ENCODE measurements at places on chromosomes 2 and 18.

DNA sequence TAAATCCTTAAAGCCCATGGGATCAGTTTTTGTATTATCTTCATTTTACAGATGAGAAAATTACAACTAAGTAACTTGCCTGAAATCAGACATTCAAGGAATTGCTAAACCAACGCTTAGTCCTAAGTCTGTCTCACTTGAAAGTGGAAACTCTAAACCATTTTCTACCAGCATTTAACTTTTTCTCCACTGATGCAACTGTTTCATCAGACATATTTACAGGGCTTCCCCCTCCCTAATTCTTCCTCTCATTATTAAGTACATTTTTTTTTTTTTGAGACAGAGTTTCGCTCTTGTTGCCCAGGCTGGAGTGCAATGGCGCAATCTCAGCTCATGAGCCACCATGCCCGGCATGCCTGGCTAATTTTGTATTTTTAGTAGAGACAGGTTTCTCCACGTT lies 88.6 kb downstream of the ACVR1C start:
- DNase-seq: no peak

DNA sequence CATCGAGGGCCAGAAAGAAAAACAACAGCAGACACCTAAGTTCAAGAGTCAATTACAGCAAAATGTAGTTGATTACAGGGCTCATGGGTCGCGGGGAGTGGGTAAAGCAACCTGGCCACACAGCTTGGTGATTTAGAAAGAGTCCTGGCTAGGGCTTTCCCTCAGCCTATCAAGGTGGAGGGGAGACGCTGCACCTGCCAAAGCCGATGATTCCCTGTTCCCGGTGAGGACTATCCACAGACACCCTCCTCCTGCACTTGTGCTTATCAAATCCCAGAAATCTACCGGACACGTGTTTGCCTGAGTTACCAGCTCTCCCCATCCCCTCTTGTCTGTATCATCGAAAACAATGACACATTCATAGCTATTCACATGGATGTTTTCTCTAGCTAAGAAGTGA lies 7.0 kb upstream of the SOX11 start:
- no peak for DNase-seq

DNA sequence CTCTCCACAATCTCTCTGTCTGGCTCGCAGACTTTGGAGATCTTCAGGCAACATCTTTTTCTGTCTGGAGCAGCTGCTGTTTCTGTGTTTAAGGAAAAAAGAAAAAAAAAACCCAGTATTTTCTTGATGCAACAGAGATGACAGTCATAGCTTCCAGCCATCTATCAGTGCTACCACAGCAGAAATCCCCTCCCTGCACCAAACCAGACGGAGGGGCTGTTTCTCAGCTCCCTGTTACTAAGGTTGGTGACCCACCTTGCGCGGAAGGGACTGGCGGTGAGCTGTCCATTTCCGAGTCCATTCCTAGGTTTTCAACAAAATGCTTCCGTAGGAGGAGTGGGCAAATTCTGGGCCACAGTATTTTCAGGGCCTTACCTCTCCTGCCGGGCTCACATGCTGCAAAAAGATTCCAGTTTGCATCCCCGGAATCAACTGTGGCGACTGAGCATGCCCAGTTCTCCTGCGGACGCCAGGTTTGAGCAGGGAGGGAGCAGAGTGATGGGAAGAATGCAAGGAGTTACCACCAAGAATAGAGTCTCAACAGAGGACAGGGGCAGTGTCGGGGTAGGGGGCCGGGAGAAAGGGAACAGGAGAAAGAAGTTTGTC lies 1.2 kb downstream of the SLC4A10 start:
- no peak for DNase-seq

GRCh38 chr2:150700666-150701580 lies 213.5 kb upstream of the RND3 start:
- no peak for DNase-seq

DNA sequence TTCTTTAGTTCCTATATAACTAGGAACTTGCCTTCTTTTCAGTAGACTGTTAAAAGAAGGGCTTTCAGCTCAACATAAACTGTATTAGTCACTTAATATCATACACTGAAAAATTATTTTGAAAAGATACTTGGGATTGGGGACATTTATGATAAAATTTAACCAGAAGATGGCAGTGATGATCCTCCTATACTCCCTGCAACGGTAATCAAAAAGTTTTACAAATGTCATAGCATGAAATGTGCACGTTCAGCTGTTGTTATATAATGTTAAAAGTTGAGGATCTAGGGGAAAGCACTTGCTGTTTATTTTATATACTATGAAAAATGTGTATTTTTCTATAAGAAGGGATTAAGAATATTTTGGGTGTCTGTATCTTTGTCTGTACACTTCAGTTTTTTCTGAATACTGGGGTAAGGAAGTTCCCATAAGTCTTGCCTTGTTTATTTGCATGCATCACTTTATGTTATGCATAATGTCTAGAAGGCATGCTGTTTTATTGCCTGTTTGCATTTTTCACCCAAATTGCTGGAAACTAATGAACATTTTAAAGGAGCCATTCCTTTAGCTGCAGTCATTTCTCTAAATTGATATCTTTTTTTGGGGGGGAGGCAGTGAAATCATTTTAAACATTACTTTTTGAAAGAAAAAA lies 19.0 kb downstream of the DYNC1I2 start:
- DNase-seq: no peak

DNA sequence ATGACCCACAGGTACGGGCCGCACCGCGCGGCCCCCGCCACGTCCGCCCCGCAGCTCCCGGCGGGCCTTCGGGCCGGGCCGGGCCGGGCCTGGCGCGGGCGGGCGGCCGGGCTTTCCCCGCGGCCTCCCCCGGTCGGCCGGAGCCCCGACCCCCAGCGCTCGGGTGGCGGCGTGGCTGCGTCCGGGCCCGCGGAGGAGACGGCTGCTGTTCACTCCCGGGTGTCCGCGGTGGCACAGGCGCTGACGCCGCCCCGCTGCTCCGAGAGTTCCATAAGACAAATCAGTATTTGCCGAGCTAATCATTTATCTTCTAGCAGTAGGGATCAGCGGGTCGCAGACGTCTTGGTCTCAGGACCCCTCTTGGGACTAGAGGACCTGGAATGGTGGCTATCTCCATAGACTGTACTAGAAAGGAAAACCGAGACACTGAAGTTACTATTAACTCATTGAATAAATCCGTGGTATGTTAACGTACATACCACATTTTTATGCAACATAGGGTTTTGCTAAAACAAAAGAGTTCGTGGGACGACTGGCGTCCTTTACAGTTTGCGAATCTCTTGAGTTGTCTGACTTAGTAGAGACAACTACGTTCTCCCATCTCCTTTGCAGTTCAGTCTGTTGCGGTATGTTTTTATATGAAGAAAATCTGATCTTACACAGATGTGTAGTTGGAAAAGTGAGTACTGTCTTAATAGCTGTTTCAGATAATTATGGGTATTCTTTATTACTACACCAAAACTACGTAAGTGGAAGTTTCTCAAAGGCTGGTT lies 500 bp downstream of the LIMS1 start:
- DNase-seq: no peak

DNA sequence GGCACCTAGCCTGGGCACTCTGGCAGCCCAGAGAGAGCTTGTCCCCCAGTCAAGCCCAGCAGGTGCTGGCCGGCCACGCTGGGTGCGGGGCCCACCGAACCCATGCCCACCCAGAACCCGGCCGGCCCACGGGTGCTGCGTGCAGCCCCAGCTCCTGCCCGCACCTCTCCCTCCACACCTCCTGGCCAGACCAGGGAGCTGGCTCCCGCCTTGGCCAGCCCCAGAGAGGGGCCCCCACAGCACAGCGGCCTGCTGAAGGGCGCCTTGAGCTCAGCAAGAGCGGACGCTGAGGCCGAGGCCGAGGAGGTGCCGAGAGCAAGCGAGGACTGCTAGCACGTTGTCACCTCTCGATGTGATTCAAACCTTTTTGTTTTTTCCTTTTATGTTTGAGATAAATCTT lies 407.0 kb upstream of the KCNJ3 start:
- DNase-seq: no peak

- no peak for DNase-seq
Observed at GRCh38 chr2:100411841-100412292, 5.6 kb downstream of the CHST10 start.

DNA sequence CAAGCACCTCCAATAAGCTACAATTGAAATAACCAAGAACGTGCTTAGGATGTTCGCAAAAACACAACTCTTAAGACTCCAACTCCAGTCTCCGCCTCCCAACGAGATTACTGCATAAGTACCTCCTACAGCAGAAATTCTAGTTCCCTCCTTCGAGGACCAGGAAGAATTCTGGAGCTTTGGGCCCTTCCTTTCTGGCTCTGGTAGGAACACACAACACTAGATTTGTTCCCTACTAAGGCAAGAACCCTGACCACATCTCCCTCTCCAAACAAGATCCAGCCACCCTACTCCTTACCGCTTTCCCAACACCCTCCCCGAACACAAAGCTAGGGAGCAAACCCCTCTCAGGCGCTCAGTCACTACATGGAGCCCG lies 721 bp downstream of the ADAM17 start:
- DNase-seq: no peak

GRCh38 chr2:27655155-27655951 lies 8.1 kb downstream of the SUPT7L start:
- DNase-seq: no peak

Data from activated naive CD8-positive, alpha-beta T cell treated with anti-CD3 and anti-CD28 coated beads, Interleukin-2, amount 50 U/mL, for 16 hours (primary cell).